ENCODE measurements at places on chromosomes 6 and 20.

GRCh38 chr6:17994019-17994418 is 6.6 kb upstream of the KIF13A start:
- DNase-seq = no peak

GRCh38 chr20:23156170-23156841 is 70.2 kb upstream of the CD93 start:
- peak; percentile 78 for DNase-seq

DNA sequence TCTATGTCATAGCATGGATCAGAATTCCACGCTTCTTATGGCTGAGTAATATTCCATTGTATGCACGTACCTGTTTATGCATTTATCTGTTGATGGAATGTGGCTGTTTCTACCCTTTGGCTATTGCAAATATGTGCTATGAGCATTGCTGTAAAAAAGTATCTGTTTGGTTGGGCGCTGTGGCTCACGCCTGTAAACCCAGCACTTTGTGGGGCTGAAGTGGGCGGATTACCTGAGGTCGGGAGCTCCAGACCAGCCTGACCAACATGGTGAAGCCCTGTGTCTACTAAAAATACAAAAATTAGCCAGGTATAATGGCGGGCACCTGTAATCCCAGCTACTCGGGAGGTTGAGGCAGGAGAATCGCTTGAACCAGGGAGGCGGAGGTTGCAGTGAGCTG is 182.4 kb downstream of the BCAS1 start:
- no peak for DNase-seq

GRCh38 chr20:64077876-64078551 is 1.3 kb downstream of the RGS19 start:
- no peak for DNase-seq

DNA sequence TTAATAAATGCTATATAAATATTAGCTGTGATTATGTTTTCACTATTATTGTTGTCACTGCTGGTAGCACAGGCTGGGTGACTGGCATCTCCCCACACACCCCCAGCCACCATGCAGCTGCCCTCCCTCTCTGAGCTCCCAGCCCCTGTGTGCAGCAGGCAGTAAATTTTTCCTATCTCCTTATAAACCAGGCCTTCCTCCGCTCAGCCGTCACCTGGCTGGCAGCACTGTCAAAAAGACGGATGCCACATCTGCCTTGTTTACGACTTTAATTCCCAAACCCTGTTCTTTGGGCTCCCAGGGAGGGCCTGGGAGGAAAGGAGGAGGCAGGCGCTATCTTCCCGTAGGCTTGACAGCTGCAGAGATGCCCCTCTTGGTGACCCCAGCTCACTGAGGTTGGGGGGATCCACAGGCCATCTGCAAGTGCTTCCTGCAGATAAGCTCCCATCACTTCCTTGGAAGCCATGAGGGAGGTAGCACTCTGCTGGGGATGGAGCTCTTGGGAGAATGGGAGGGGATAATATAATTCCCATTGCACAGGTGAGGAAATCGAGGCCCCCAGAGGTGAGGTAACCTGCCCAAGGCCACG is 94.5 kb downstream of the GRM4 start:
- DNase-seq = no peak

DNA sequence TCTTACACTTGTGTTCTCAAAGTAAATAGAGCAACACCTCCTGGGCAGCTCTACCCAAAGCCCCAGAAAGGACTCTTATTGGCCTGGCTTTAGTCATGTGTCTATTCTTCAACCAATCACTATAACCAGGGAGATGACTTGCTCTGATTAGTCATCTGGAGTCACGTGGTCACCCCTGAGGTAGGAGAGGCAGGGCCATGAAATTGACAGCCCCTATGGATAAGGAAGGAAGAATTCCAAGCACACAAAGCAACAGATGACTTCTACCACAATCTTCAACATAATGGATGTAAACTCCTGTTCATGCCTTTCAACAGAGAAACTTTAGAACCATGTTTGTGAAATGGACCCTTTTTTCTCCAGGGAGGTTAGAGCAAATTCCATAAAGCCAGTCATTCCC is 24.6 kb upstream of the EYA2 start:
- DNase-seq = no peak

- no peak for DNase-seq
Observed at GRCh38 chr6:94270091-94270948, 851.0 kb upstream of the EPHA7 start.

- no peak for DNase-seq
Observed at GRCh38 chr6:131258816-131259476, 123.7 kb downstream of the AKAP7 start.

DNA sequence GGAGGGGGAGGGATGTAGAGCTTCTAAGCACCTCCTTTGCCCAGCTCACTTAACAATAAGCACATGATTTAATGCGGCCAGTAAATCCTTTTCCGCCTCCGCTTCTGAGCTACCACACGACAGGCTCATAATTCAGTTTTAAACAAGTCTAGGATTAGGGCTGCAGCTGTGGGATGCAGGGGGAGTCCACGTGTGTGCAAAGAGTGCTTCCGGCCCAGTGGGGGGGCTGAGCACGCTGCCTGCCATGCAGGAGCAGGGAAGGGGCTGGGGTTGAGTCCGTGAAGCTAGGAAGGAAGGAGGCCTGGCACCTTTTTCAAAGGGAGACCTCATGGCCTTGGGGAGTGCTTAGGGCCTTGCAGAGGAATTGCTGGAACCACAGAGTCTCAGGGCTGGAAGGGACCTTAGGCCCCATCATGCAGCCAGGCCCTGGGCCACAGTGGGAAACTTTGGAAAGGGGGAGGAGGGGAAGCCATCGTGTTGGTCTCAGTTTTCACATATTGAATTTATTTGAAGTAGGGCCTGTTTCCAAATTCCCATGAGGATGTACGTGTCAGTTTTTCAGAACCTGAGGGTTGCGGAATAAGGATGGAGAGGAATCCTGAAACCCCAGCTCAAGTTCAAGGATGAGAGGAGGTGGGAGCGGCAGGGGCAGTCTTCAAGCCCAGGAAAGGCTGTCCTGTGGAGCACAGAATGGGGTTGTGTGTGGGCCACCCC is 96.1 kb downstream of the VEGFA start:
- DNase-seq = peak; percentile 40

GRCh38 chr6:12311106-12311505 is 20.9 kb downstream of the EDN1 start:
- DNase-seq = no peak

DNA sequence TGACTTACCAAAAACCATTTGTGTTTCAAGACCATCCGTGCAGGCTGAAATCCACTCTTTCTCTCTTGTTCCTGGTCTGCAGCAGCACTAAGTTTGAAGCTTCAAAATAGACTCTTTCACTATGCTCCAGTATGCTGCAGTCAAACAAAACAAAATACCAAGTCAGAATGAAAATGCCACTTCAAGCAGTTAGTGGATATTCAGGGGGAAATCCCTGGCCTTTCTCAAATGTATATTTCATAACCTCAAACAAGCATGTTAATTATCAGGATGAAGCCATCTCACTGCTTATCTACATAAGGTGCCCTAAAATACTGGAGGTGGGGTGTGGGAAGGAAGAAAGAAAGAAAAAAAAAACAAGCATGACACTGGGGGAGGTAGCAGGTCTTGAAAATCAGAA is 103.5 kb downstream of the ATXN1 start:
- no peak for DNase-seq

GRCh38 chr6:42332916-42333315 is 115.3 kb upstream of the MRPS10 start:
- no peak for DNase-seq

DNA sequence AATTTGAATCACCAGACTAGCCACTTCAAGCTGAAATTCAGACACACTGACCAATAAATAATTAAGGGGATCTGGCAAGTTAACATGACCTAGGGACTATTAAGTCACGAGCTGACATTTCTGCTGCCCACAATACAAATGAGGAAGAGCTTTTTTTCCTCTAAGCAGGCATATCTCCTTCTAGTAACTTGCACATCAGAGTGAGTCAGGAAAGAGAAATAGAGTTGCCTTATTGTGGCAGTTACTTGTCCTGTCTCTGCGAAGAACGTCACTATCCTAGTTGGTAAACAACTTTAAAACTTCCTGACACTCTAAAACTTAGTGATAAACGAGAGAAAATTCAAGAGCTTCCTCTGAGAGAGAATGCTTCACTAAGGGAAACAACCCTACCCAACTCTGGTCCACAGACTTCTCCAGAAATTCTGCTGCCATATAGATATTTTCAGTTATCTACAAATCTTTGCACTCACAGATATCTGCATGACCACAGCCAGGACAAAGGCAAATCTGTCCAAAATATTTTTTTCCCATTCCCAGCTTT is 4.2 kb downstream of the PLA2G7 start:
- DNase-seq = no peak

DNA sequence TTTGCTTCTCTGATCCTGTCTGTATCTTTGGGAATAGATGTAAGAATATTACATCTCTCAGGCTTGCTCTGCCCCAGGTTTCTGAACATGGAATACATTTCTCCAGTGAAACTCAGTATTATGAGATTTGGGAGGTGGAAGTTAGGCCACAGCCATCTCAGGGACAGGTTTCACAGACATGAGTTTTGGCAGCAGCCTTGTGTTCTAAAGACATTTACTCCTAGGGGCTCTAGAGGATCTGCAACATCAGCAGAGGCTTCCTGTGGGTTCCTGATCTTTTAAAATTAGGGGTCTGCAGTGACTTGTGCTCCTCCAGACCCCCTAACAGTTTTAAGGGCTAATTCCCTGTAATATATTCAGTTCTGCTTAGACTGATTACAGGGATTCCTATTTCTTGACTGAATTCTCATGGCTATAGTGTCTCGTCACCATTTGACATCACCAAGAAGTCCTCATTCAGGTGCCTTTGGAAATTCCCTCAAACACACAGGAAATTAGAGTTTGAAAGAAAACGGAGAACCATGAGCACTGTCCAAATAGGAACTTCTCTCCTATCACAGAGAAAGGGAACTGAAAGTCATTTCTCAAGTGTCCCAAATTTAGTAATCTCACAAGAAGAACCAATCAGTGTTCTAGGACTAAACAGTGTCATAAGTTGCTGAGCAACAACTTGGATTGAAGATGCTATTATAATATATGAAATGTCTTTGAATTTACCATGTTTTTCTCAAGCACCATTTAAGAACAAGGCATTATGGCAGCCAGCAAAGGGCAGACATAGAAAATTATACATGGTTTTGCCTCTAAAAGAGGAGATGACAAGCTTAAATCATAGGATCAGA is 2.5 kb upstream of the HLA-DRA start:
- peak; percentile 18 for DNase-seq

GRCh38 chr20:36159833-36160232 is 5.3 kb downstream of the EPB41L1 start:
- no peak for DNase-seq

DNA sequence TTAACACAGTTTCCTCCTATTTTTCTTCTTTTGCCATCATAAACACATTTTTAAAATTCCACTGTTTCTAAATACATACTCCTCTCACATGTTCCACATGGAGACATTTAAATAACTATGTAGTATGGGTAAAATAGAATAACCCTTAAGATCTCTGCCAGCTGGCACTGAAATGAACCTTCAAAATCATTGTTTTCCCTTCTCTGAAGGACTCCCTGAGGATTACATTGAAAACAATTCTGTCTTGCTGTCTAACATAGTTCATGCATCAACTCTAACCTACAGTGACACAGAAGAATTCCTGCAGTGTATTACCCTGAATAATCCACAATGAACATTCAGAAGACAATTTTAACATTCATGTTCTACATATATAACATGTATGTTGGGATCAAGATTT is 1361.8 kb upstream of the CITED2 start:
- DNase-seq = peak; percentile 88

DNA sequence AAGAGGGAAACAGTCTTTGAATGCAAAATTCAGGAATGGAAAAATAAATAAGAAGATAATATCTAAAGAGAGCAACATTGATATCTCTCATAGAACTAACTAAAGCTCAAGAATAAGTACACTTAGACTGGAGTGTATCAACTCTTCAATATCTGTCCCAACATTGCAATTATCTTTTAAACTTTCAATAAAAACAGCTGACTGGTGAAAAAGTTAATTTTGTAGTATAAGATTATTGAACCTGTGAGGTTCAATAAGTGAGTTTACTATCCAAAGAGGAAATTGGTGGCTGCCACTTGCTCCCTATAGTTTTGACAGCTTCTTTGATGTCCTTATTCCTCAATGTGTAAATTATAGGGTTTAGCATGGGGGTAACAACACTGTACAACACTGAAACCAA is 13.7 kb downstream of the OR5V1 start:
- no peak for DNase-seq

- DNase-seq = no peak
Observed at GRCh38 chr6:97645757-97646156, 362.7 kb upstream of the MMS22L start.

- DNase-seq = no peak
Observed at GRCh38 chr6:27785294-27785693, 126.9 kb downstream of the OR2B2 start.

GRCh38 chr20:1860446-1860845 is 34.8 kb upstream of the SIRPA start:
- DNase-seq = peak; percentile 85

DNA sequence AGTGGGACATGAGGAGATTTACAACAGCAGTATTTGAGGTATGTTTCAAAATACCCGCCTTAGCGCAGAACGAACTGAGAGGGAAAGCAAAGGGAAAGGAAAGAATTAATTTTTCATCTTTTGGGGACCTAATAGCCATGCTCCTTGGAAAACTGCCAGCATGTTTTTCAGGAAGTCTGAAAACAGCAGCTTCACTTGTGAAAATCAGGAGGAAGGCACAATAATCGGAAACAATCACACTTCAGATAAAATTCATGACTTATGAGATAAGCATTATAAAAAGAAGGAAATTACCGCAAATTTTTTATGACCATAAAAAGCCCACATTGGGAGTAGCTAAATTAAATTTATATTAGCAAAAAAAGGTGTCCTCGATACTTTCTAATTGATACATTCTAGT is 541.1 kb downstream of the HAO1 start:
- no peak for DNase-seq

DNA sequence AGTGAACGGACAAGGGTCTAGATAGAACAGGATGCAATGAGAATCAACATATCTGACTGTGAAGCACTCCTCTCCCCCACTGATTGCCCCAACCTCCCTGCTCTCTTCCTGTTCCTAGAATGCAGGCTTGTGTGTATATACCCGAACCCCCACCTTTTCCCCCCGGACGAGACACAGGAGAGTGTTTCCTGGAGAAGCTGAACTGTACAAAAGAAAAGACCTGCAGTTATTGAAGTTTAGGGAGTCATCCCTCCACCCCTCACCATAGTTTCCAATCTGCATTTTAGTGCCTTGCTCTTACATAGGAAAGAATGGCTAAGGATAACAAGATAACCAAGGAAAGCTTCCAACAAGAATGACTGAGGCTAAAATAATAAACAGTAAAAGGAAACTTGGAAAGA is 55.5 kb upstream of the PDE10A start:
- DNase-seq = no peak

- DNase-seq = no peak
Observed at GRCh38 chr6:167275436-167275835, 15.7 kb upstream of the UNC93A start.

Data from AG10803 (cell line).